Trophoblast cell (in vitro differentiated cells and primary cell): ENCODE measurements at places on chromosomes 6 and 20.

DNA sequence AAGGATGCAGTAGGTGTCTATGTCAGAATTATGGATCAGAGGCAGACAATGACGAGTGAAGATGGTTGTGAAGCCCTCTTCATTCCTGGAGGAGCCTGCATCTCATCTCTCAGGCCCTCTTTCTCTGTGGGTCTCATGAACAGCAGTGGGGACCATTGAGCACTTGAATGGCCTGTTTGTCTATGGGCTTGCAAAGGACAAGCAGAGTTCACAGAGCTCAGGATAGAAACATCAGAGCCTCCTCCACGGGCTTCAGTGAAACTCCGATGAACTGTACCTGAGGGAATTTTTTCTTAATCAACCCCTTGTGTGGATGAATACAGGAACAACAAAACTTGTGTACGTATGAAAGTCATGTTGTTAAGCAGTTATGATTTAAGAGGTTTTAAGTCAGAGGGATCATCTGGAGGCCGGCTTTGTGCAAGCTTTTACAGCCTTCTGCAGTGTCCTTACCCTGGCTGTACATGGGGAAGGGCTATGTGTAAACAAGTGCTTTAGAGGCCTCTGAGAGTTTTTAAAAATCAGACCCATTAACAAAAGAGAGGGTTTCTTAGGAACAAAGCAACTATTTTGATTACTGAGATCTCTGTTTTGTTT is 29.7 kb upstream of the PI16 start:
- DNase-seq, result no peak

GRCh38 chr6:120489941-120490340 is 844.3 kb downstream of the TBC1D32 start:
- DNase-seq, result peak; percentile 75

- DNase-seq, result no peak
Observed at GRCh38 chr6:129661536-129662405, 48.2 kb downstream of the ARHGAP18 start.

- DNase-seq, result no peak
Observed at GRCh38 chr20:54115172-54115854, 44.9 kb upstream of the BCAS1 start.

DNA sequence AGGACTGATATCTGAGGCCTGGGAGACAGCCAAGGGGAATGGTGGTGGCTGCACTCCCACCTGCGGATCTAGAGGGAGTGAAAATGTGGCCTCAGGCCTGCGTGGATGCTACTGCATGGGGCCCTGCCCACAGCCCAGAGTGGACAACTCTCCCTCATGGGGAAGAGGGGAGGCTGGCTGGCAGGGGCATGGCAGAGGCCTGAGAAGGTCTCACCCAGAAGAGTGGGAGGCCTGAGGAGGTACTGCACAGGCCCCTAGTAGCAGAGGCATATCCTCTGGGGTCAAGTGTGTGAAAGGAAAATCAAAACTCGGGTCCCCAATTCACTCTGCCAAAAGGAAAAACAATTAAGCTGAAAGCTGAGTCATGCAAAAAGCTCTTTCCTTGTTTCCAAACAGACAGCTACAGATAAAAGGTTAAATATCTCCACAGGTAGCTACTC is 158.2 kb downstream of the AKAP7 start:
- DNase-seq, result no peak

GRCh38 chr20:62359043-62359490 is 8.0 kb downstream of the LAMA5 start:
- DNase-seq, result peak; percentile 48

GRCh38 chr6:167685654-167686053 is 141.1 kb upstream of the AFDN start:
- DNase-seq, result no peak

- peak; percentile 86 for DNase-seq
Observed at GRCh38 chr20:50980071-50980681, 21.6 kb downstream of the MOCS3 start.

GRCh38 chr20:8720089-8720488 is 348.8 kb upstream of the PLCB4 start:
- no peak for DNase-seq

- peak; percentile 64 for DNase-seq
Observed at GRCh38 chr6:131519670-131520436, 53.2 kb upstream of the ARG1 start.

DNA sequence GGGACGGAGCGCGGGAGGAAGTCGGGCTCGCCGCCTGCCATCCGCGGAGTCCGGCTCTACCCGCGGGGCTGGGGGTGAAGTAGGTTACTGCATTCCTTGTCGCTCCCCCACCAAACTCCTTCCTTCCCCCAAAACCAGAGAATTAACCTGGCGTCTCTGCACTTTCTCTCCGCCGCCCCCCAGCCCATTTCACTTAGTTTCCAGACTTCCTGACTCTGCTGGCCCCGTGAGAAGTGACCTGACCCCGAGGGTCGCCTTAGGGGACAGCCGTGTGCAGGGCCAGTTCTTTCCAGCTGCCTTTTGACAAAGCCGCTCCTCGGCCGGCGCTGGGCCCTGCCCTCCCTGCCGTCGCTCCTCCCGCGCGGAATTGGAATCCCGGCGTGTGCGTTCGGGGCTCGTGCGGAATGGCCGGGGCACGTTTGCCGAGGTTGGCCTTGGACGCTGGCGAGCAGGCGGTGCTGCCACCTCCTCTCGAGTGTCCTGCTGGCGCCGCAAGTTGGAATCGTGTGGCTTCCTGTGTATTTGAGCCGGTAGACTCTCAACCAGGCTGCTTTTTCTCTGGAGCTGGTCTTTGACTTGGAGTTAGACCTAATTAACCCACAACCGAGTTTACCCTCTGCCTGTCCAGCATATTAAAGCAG is 650 bp downstream of the DCBLD1 start:
- peak; percentile 77 for DNase-seq

DNA sequence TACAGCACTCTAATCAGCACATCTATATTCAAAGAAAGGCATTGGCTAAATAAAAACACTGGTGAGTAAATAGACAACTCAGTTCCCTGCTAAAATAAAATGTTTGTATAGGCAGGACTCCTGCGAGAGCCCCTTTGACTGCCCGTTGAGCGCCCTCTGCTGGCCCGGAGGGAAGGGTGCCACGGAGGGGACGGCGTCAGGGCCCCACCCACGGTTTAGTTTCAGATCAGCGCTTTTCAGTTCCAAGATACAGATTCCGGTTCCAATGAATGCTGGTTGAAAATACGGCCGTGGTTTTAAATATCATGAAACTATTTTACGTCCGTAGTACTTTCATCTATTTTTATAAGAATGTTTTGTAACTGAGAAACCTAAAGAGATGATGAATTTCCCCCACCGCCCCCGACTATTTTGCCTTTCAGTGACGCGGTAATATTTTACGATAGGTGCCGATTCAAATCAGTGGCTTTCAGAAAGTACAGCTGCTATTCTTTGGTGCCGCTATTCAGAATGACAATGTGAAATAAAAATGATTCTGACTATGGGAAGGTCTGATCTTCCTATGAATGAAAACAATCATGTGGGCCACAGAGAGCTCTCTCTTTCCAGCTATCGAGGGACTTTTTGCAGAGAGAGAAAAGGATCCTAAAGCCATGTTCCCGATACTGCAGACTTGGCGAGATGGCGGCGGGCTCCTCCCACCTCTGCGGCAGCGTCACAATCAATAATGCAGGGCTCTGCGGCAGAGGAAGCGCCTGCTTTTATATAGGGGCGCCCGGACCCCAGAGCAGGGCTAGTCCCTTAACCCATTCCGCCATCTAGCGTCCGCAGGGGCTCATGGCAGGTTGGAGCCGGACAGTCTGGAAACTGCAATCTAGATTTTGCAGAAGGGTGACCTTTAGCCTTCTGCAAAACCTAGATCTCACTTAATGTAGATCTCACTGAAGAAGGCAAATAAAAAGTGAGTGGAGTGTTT is 10.6 kb upstream of the CCN6 start:
- peak; percentile 94 for DNase-seq

GRCh38 chr20:59736366-59736765 is 132.0 kb downstream of the PHACTR3 start:
- no peak for DNase-seq

- peak; percentile 41 for DNase-seq
Observed at GRCh38 chr6:28880894-28881780, 42.6 kb downstream of the TRIM27 start.

- no peak for DNase-seq
Observed at GRCh38 chr6:43492673-43493072, 15.3 kb downstream of the TJAP1 start.

DNA sequence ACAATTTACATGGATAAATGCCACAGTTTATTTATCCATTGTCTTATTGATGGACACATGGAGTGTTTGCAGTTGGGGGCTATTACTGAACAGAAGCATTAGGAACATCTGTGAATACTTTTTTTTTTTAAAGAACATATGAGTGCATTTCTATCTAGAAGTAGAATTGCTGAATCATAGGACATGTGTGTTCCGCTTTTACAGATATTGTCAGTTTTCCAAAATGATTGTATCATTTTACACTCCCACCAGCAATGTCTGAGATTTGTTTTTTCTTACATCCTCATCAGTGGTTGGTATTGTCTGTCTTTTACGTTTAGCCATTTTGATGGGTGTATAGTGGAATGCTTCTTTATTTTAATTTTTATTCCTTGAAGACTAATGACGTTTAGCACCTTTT is 42.0 kb upstream of the ASIP start:
- no peak for DNase-seq

GRCh38 chr20:47506335-47506734 is 4.6 kb downstream of the NCOA3 start:
- no peak for DNase-seq

- DNase-seq, result no peak
Observed at GRCh38 chr20:57826666-57827287, 117.0 kb upstream of the PMEPA1 start.

- no peak for DNase-seq
Observed at GRCh38 chr20:4545526-4545925, 176.2 kb upstream of the PRND start.

- no peak for DNase-seq
Observed at GRCh38 chr6:83265384-83265783, 72.2 kb downstream of the RWDD2A start.

- peak; percentile 52 for DNase-seq
Observed at GRCh38 chr6:44338228-44339122, 4.0 kb upstream of the SPATS1 start.

DNA sequence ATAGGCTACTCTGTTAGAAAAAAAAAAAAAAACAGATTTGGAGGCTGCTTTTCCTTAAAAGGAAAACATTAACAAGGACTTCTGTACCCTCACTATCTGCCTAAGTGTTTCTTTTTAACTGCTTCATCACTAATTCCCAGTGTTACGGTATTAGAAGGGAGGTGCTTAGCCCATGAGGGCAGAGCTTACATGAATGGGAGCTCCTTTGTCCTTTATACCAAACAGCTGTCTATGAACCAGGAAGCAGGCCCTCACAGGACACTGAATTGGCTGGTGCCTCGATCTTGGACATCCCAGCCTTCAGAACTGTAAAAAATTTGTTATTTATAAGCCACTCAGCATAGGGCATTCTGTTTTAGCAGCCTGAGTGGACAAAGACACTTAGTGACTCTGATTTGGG is 215.6 kb upstream of the NRSN1 start:
- DNase-seq, result no peak
